A172 (cell line): ENCODE measurements at places on chromosomes 11 and 22. TPM values are rescaled to one million over a fixed set of nuclear protein-coding genes. Genes with fewer than 3 reads are reported as not detected.

DNA sequence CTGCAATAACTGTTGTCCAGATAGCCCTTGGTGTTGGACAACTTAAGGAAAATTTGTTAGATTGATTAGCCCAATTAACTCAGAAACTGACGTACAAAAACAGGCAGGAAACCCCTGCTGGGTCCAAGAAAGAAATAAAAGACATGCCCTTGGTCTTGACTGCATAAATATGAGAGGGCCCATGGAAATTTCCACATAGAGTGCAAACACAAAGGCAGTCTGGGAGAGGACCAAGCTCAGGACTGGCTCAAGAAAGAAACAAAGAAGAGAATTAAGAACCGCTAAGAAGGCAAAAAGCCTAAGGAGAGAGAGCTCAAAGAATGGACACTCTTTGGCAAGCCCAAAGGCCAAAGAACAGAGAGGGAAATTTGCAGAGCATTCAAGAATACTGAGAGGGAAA is 1243.9 kb downstream of the LRRC4C start:
- DNase-seq, result no peak

Gene KCTD14
- total RNA-seq, result 0.09 TPM in 1 of 2 replicates, not detected in the other

GRCh38 chr11:64960719-64961118 is 11.2 kb downstream of the MAJIN start:
- no peak for DNase-seq

DNA sequence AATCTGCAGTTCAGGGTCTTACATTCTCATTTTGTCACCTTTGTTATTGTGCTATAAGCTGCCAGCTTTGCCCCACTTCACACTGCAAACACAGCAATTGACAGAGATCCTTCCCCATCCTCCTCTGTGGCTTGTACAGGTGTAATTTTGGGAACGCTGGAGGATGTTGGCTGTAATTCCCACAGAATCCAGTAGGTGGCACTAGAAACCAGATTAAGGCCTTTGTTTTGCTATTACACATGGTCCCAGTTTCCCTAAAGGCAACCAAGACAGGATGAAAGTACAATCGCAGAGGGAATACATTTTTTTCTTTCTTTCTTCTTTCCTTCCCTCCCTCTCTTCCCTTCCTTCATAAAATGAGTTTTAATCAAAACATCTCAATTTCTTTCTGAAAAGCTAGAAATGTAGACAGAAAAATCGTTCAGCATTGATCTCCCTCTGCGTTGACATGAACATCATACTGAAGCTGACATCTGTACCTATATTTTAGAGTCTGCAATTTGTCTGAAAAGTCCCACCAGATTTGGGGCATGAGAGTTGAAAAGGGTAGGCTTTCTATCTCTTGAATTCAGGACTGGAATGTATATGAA is 21.3 kb upstream of the NELL1 start:
- peak; percentile 56 for DNase-seq

DNA sequence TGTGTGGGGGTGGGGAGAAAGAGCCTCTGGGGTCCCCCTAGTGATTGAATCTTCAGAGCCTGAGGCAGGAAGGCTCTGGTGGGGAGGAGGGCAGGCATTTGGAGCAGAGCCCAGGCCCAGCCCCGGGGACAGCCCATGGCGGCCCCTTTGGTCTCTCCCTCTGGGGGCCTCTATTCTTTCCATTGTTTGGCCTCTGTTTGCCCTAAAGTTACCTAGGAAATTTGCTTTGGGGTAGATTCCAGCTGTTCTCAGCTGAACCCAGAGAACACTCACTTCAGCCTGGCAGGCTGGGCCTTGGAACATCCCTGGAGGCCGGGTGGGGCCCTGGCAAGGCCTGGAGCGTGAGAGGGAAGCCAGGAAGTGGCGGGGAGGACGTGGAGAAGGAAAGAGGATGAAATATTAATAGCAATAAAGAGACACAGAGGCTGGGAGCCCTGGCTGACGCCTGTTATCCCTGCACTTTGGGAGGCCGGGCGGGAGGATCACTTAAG is 22.9 kb upstream of the A4GALT start:
- peak; percentile 20 for DNase-seq

Gene ZDHHC13
- 37.5 and 37.6 TPM in 2 replicates for total RNA-seq
